ENCODE measurements at places on chromosomes 13 and 19. TPM values are rescaled to one million over a fixed set of nuclear protein-coding genes. Genes with fewer than 3 reads are reported as not detected.

Gene C2CD4C
- total RNA-seq: not detected

Gene TSSK6
- 0.69 TPM for total RNA-seq

Gene KL
- total RNA-seq: not detected

Gene IFNL1
- not detected for total RNA-seq

Gene KLHL1
- total RNA-seq: not detected

Gene CGB1
- total RNA-seq: not detected

Gene LRRC4B
- total RNA-seq: not detected

Gene ZNF578
- 4.7 TPM for total RNA-seq

Gene ERVK3-1
- total RNA-seq: 35.2 TPM

Gene SHISA7
- total RNA-seq: not detected
